ENCODE measurements at places on chromosomes 7 and 10.

DNA sequence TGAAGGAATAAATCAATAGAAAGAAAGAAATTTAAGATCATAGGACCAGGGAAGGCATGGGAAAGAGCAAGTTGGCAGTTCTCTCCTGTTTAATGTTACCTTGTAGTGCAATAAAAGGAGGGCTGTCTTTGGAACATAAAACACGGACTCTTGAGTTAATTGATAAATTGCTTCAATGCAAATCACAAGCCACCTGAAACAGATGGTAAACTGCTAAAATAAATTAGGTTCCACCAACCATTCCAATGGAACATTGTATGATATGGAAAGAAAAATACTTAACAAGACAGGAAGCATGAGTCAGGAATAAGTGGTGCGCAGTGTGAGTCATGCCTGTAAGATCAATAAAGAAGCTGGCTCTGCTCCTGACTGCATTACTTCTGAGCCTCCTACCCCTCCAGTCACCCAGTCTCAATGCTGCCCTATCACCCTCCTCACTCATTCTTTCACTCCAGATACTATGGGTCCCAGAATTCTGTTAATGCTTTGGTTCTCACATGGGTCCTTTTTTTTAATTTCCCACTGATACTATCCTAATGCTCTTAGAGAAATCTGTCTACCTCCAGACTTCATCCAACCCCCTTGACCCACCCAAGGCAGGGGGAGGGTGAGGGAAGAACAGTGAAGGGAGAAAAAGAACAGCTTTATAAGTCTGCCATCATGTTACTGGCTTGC, 78.9 kb downstream of the LRRC17 start:
- peak; percentile 13 for DNase-seq

DNA sequence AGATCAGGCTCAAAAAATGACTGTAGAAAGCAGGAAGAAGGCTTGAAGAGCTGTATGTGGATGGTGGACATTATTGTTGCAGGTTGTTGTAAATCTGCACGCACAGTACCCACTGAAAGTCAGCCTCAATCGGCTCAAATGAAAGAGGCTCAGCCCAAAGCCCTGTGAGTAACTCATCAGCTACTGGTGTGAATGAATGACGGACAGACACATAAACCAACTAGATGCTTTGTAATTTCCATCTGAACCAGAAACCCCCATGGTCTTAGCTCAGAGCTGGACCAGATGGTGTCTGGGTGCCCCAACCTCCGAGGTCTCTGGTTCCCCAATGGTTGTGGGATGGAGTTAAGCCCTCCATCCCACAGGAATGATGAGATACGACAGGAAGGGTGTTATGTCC, 7.4 kb downstream of the CALN1 start:
- no peak for DNase-seq

DNA sequence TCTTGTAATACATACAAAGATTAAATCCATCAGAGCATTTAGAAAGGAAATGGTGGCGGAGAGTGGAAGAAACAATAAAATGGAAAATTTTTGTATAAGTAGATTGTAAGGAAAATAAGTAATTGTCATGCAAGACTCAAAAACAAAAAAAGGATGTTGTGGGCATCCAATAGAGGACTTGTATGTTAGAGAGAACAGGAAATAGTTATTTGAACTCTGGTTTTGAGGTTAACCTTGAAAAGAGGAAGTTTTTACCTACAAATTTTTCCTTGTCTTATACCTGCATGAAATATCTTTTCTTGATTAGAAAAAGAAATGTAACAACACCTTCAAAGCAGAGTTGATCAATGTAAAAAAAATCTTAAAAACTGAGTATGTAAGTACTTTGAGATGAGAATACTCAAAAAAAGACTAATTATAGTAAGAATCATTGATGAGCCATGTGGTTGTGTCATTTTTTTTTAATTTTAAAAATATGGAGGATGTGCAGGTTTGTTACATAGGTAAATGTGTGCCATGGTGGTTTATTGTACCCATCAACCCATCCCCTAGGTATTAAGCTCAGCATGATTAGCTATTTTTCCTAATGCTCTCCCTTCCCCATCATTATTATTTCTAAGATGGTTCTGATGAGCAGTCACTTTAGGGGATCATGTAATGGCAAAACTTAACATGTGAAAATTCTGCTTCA, 11.9 kb downstream of the TMEM106B start:
- no peak for DNase-seq

DNA sequence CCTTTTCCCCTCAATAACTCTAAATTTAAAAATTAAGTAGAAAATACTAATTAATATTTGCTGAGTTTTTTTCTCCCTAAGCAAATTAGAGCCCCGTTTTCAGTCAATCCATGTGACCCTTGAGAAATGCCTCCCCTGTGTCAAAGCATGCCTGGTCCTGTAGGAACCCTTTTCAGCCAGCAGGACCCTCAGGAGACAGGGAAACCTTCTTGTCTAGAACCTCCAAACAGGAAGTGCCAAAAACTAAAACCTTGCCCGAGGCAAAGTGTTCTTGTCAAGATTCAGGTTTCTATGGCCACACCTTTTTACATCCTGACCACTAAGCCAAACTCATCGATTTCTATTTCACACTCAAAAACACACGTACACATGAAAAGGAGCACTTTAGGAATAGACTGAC, 60.1 kb upstream of the NFE2L3 start:
- no peak for DNase-seq

DNA sequence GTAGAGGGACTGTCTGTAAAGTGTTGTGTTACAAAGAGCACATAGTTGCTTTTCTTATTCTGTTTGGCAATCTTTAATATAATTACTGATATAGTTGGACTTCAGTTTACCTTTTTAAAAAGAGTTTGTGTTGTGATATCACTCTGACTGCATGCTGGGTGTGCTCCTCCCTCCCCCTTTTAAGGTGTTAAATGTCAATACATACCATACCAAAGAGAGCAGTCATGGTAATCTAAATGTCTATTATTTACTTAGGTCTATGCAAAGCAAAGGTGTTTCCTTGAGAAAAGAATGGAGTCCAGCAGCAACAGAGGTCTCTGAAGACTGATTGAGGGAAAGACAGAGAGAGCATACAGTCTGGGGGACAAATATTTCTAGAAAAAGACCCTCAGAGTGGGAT, 275.1 kb upstream of the NRP1 start:
- no peak for DNase-seq

DNA sequence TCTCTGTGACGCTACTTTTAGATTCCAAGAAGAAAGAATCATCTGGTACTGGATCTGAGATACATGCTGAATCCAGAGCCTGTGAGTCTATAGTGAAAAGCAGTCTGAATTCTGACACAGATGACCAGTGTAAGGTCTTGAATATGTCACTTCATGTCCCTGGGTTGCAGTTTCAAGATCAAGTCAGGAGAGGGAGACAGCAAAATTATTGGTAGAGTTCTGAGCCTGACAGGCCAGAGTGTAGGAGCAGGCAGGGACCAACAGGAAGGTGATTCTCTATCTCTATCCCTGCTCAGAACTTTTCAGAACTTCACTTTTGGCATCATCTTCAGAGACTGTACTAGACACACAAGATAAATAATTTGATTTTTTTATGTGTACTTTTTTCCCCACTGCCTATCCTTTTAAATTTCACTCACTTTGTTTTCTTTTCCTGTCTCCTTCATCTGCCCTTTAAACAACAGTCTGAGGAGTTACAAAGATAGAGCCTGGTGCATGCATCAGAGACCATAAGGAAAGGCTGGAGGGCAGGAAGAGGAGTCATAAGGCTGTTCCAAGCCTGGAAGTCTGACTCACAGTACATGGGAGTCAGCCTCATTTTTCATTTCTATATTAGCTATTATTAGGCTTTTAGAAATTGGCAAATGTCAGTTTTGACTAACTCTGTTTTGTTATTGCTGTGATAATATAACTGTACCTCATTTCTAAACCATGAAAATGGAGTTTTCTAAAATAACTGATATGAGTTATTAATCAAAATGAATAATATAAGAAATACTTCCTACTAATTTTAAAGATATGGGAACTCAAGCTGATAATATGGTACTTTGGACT, 120.2 kb upstream of the TMEM229A start:
- no peak for DNase-seq

DNA sequence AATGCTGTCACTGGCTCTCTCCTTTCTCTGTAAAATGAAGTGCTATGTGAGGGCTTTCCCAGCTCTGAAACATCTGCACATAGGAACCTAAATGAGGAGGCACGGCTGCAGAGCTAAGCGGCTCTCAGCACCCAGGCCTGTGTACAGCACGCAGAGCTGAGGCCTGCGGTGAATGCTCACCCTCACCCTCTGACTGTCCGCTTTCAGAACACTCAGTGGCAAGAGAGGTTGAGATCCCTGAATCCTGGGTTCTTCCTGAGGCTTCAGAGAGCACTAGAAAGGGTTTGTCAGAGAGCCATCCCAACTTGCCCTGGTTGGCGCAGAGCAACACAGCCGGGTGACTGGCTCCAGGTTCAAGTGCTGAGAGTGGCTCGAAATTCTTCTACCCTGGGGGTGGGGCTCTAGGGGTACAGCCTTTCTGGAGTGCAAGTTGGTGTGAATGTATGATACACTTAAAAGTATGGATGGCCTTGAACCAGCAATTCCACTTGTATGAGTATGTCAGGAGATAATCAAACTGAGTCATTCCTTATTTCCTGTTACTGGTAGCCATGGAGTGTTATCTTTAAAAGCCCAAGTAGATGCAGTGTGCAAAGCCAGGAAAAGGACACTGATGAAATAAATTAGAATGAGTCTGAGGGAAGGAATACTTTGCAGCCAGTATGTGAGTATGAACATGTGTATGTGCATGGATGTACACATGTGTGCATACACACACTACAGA, 1.7 kb upstream of the CCDC201 start:
- DNase-seq, result no peak

DNA sequence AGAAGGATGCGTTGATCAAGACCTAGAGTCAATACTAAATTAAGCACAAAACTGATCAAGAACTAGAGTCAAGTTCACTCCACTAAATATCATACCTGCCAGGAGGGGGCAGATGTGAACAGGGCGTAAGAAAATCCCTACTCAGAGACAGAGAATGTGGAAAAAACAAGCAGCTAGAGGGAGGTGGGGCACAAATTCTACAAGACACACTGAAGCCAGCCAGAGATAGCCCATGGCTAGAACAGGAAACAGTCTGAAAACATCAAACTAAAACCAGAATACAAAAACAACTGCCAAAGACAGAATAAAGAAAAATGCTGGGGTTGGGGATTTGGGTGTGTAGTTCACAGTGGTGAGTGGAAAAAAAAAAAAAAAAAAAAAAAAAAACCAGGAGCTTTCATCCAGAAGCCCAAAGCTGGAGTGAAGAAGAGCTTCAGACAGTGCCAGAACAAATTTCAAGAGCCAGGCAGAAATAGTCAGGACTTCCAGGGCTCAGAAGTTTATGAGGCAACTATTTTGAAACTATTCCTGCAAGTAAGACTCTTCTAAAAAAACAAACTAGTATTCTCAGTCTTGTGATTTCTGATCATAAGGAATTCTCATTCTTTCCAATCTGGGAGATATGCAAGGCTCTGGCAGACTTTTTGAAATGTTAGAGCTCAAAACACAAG, 118.3 kb downstream of the CCDC71L start:
- DNase-seq, result peak; percentile 59

DNA sequence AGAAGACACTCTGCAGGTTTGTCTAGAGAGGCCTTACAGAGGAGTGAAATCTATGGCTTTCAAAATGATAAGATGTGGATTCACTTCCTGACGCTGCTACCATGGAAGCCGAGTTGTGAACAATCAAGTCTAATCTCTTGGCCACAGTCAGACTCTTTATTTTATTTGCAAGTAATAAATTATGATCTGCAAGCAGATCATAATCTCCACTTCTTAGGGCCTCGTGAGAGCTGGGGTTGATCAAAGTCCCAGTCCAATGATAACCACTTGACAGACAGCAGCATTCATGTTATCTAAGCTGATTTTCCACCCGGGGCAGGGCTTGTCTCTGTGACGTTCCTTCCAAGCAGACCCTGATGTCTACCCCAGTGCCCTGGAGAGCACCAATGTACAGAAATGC, 776.4 kb upstream of the AUTS2 start:
- DNase-seq, result no peak

GRCh38 chr10:116311706-116312490, 12.3 kb upstream of the CCDC172 start:
- DNase-seq, result no peak

DNA sequence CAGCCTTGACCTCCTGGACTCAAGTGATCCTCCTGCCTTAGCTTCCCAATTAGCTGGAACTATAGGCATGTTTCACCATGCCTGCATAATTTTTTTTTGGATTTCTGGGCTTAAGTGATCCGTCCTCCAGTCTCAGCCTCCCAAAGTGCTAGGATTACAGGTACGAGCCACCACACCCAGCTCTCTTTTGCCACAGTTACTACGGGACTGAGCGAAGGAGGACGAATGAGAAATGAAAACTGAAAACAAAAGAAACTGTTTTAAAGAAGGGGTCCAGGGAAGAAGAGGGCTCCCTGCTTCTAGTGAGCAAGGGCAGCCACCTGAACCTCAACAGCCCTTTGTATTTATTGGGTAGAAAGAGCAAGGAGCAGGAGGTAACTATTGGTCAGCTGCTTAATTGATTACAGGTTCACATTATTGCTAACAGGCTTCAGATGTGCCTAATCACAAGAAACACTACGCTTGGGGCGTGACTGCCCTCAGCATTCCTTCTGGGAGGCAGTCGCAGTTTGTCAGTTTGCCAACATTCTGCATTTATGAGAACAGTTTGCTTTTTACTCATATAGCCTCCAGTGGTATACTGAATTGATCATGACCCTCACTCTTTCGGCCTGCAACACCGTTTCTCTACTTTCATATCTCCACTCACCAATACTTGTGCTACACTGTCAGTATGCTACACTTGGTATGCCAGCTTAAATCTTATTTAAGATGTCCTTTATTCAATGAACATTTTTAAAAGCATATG, 676.8 kb downstream of the DNAJB9 start:
- DNase-seq, result no peak

DNA sequence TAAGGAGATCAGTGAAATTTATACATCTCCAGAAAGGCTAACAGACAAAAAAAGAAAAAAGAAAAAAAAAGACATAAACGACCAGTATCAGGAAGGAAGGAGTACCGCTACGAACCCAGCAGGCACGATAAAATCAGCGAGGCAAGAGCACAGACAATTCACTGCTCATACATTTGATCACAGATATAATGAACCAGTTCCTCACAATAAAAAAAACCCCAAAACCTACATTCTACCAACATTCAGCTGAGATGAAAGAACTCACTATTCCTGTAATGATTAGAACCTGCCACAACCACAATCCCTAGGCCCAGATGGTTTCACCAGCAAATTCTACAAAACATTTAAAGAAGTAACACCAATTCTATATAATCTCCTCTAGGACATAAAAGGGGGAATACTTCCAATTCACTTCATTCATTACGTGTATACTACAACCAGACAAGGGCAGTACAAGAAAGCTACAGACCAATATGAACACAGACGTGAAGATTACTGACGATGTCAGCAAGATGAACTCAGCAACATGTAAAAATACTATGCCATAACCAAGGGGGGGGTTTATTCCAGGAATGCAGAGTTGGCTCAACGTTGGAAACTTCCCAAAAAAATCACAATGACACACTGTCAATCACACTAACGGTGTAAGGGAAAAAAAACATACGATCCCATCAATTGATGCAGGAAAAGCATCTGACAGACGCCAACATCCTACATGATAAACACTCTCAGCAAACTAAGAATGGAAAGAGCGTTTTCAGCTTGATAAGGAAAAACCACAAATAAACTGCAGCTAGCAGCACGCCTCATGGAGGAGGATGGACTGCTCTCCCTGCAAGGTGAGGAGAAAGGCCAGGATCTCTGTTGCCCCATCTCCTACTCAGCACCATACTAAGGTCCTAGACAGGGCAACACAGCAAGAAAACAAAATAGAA, 256.2 kb downstream of the ELFN1 start:
- no peak for DNase-seq

GRCh38 chr10:7008645-7009044, 402.2 kb downstream of the SFMBT2 start:
- DNase-seq, result no peak

All from activated CD4-positive, alpha-beta T cell treated with anti-CD3 and anti-CD28 coated beads, Interleukin-2, amount 50 U/mL, for 48 hours (primary cell).